ENCODE measurements at places on chromosomes 7 and 10. TPM values are rescaled to one million over a fixed set of nuclear protein-coding genes. Genes with fewer than 3 reads are reported as not detected.

Gene LDB3
- total RNA-seq, result under 0.01 TPM

Gene ZPBP
- not detected for total RNA-seq

Gene ASB10
- not detected for total RNA-seq

Gene PAX4
- not detected for total RNA-seq

GRCh38 chr10:99977916-99978315, 31.8 kb downstream of the DNMBP start:
- peak; percentile 41 for DNase-seq

GRCh38 chr7:140025241-140025640, 37.5 kb downstream of the PARP12 start:
- no peak for DNase-seq

DNA sequence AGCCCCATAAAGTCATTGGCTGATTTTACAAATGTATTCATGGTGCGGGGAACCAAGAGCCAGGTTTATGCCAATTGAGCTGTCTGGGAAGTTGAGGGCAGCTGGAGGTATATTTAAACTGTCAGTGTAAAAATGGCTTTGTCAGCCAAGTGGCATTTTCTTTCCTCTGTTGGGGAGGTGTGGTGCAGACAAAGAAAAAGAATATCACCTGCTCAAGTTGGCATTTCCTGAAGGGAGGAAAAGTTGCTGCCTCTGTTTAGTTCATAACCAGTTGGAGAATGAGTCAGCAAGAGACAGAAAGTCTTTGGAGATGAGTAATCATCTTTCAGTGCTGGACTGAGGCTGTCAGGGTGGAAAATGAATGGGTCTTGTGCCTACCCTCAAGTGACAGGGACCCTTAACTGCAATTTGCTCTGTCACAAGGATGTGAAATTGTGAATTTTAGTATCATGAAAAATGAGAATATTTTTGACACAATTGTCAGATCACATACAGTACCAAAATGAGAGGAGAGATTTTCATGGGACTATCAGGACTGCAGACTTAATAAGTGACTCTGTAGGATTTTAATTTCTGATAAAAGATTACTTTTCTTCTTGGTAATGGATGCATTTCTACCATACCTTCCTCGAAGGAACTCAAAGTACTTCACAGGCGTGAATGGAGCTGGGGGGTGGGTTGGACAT, 137.3 kb downstream of the ANLN start:
- peak; percentile 38 for DNase-seq

GRCh38 chr10:818526-819220, 112.8 kb downstream of the LARP4B start:
- DNase-seq, result no peak

- peak; percentile 67 for DNase-seq
Observed at GRCh38 chr10:52818019-52818418, 45.4 kb upstream of the MBL2 start.

- no peak for DNase-seq
Observed at GRCh38 chr10:104899779-104900178, 258.7 kb downstream of the SORCS3 start.

Data from fibroblast of lung (primary cell).